ENCODE measurements at places on chromosomes 5 and 9.

- no peak for DNase-seq
Measured at GRCh38 chr9:18746631-18747030, 272.7 kb downstream of the ADAMTSL1 start.

GRCh38 chr5:80109646-80110478 is 74.7 kb downstream of the THBS4 start:
- DNase-seq: no peak

DNA sequence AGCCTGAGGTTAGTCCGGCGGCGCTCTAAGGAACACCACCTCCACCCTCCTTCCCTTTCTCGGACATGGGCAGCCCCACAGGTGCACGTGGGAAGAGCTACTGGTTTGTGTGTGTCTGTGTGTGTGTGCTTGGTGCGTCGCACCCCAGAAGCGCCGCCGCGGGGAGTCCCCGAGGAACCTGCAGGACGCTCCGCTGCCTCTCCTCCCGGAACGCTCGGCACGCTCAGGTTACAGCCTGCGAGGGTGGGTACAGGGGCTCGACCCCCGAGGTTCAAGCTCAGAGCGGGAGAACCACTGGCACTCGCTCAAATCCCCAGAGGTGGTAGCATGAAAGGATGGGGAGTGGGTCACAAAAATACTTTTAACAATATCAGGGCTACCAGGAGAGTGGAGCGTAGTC is 2.0 kb downstream of the ASTN2 start:
- DNase-seq: no peak

DNA sequence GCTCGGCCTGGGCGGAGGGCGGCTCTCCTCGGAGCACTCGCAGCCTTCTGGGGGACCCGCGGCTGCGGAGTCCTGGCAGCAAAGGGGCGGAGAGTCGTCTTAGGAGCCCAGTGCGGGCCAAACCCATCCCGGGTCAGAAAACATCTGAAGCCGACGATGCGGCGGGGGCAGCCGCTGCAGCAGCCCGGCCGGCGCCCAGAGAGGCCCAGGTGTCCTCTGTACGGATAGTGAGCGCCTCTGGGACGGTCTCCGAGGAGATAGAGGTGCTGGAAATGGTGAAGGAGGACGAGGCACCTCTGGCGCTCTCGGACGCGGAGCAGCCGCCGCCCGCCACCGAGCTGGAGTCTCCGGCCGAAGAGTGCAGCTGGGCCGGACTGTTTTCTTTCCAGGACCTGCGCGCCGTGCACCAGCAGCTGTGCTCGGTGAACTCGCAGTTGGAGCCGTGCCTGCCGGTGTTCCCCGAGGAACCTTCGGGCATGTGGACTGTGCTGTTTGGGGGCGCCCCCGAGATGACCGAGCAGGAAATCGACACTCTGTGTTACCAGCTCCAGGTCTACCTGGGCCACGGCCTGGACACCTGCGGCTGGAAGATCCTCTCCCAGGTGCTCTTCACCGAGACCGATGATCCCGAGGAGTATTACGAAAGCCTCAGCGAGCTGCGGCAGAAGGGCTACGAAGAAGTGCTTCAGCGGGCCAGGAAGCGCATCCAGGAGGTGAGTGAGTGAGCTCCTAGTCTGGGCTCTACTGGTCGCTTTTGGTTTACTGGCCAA is 1.2 kb downstream of the JMY start:
- no peak for DNase-seq

DNA sequence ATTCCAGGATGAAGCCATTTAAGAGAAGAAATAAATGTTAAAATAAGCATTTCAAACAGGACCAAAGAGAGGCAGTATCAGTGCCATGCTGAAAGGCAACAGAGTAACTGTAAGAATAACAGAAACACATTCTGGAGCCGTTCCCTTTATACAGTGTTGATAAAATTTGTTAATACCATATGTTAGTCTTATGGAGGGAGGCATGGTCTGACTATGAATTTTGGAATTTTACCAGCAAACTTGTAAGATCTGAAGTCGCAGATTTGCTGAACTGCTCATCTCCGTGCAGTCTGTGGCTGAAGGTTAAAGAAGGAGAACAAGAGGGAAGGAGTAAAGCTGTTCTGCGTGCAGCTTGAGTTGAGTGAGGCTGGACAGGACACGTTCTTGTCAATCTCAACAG is 508.4 kb downstream of the NFIB start:
- DNase-seq: no peak

DNA sequence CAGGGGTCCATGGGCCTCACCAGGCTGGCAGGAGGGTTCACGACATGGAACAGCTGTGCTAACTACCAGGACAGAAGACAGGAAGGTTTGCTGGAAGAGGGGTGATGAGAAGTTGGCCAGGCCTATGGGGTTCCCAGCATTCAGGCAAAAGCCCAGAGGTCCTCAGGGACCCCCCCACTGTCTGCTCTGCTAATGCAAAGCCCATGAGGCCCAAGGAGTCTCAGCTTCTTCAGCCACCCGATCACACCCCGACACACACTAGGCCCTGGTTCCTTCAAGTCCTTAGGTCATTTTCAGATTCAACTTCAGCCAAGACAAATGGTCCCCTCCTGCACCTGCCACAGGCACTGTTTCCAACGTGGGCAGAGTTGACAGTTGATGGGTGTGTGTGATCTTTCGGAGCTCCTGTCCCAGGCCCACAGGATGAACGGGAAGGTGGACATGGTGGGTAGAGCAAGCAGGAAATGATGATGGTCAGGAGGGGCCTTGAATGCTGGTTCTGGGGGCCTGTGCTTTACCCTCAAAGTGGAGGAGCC is 20.4 kb downstream of the ADAMTS2 start:
- DNase-seq: no peak

DNA sequence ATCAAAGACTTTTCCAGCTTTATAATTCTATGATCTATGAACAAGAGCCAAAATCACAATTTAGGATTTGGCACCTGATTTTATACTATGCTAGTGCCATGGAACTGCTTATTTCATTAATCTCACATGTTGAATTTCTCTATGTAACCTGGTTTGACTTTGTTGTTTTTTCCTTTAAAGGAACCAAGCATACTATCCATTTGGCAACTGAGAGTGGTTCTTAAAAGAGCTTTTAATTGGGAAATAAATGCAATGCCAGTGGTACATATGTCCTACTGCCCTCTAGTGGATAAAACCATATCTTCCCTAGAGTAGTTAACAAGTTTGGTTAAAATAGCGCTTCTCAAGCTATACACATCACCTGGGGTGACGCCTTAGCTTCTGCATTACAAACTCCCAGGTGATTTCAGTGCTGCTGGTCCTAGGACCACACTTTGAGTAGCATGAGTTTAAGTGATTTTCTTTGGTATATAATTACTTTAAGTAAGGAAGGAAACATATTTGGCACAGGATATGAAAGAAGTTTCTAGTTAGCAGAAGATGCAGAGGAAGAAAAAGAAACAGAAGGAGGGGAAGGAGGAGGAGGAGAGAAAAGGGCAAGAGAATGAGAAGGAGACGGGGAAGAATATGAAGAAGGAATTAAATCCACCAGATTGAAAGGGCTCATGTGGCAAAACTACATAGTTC is 56.8 kb downstream of the FGF10 start:
- DNase-seq: no peak

GRCh38 chr9:68560071-68560844 is 19.6 kb upstream of the TMEM252 start:
- DNase-seq: no peak

DNA sequence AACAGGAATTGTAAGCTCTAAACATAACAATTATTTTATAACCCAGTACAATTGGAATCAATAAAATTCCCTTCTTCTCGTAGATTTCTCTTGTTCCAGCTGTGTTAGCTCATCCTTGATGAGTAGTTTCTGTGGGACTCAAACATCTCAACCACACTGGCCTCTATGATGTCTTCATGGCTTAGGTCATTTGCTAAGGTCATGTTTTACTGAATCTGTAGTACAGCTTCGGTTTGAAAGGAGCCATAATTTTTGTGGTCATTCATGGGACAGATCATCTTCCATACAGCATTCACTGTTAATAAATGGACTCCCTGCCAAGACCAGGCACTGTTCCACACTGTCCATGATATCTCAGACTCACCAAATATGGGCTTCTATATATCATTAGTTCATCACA is 369.0 kb upstream of the RFX3 start:
- DNase-seq: no peak

GRCh38 chr9:121249563-121249962 is 18.4 kb upstream of the GSN start:
- no peak for DNase-seq

GRCh38 chr5:38529955-38530646 is 26.3 kb downstream of the LIFR start:
- no peak for DNase-seq

GRCh38 chr9:68895741-68896478 is 118.0 kb downstream of the PRKACG start:
- no peak for DNase-seq

DNA sequence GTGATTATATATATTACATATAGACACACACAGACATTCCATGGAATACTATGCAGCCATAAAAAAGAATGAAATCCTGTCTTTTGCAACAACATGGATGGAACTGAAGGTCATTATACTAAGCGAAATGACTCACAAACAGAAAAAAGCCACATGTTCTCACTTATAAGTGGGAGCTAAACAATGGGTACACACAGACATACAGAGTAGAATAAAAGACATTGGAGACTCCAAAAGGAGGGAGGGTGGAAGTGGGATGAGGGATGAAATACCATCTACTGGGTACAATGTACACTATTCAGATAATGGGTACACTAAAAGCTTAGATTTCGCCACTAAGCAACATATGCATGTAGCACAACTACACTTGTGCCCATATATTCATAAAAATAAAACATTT is 170.0 kb upstream of the RGMB start:
- DNase-seq: no peak

DNA sequence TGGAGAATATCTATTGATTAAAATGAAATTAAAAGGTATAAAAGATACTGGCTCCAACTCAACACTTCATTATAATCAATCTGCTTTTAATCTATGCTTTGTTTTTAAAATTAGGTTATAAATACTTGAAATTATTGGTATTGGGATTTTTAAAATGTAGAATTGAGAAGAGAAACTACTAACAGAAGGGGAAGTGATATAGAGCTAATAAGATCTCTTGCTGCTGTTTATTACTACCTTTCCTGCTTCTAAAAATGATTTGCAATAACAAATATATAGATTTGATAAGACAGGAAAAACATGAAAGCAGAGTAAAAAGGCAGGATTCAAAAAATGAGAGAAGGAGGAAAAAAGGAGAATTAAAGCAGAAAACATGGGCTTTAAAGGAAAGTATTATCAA is 209.3 kb upstream of the NREP start:
- DNase-seq: no peak

GRCh38 chr9:18504707-18505106 is 30.8 kb downstream of the ADAMTSL1 start:
- no peak for DNase-seq

DNA sequence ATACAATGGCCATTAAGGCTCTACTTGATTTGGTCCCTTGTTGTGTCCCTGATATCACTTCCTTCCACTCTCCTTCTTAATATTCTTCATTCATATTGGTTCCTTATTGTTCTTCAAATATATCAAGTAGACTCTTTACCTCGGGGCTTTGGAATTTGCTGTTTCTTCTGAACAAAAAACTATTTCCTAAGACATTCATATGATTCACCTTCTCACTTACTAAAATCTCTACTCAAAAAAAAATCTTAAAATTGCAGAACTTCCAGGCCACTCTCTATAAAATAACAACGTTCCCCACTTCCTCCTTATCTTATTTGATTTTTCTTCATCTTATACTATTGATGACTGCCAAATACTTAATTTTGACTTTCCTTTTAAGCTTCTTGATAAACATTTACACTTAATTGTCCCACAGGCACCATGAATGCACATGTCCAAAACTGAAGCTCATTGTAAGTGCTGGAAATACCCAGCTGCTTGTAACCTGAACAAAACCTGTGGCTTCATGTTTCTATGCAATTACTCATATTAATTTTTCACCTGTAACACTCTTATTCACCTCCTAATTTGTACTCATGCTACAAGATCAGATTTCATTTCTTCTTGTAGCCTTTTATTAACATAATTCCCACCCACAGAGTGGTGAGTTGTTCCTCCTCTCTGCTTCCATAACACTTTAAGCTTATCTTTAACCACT is 58.4 kb upstream of the NUDT12 start:
- no peak for DNase-seq

- DNase-seq: no peak
Measured at GRCh38 chr9:90838098-90838497, 36.5 kb downstream of the SYK start.

GRCh38 chr9:125427556-125427955 is 165.9 kb downstream of the GAPVD1 start:
- no peak for DNase-seq

DNA sequence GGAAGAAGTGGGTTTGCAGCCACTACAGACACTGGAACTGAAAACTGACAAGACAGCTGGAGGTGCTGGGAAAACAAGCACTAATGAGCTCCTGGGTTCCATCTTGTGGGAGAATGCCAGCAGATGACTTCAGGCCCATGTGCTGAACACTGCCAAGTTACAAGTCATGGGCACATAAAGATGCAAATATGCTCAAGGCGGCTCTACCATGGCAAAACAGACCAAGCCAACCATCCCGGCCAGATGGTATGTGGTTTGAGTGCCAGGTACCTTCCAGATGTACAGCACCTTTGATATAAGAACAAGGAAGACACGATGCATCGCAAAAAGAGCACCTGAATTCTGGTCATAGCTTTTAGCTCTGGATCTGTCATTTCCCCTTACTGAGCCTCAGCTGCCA is 19.9 kb downstream of the TNFSF8 start:
- no peak for DNase-seq

GRCh38 chr5:151820271-151820670 is 48.5 kb downstream of the G3BP1 start:
- no peak for DNase-seq

GRCh38 chr9:91536211-91536691 is 112.6 kb upstream of the NFIL3 start:
- no peak for DNase-seq

GRCh38 chr5:68071736-68072135 is 143.8 kb upstream of the PIK3R1 start:
- DNase-seq: no peak

DNA sequence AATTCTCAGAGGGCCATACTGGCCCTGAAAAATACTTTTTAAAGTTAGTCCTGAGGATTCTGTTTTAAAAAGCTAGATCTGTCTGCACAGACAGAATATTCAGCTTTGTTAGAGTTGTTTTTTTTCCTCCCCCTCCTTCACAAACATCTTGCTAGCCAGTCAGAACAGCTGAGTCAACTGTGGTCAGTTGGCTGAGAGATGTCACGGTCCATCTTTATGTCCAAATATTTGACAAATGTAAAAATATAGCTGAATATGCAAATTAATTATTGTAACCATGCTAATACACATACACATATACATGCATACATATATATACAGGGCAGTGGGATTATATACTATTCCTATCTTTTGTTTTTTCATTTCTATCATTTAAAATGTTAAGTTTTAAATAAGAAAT is 33.9 kb downstream of the UNC13B start:
- DNase-seq: no peak

DNA sequence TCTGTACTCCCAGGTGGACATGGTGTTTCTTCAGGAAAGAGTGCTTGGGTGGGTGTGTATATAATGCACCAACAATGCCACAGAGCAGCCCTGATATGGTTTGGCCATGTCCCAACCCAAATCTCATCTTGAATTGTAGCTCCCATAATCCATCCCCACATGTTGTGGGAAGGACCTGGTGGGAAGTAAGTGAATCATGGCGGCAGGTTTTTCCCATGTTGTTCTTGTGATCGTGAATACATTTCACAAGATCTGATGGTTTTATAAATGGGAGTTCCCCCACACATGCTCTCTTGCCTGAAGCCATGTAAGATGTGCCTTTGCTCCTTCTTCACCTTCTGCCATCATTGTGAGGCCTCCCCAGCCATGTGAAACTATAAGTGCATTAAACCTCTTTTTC is 158.5 kb downstream of the NR3C1 start:
- DNase-seq: no peak

- no peak for DNase-seq
Measured at GRCh38 chr9:22893196-22893843, 446.7 kb downstream of the DMRTA1 start.
